ENCODE measurements at places on chromosomes 7 and 10.
A peak's percentile ranks its signal among the peaks of the same experiment; 100 is the strongest.

- DNase-seq: no peak
These were observed 61.1 kb upstream of the EZH2 start for GRCh38 chr7:148944935-148945934.

- DNase-seq: no peak
These were observed 258.1 kb downstream of the STK31 start for GRCh38 chr7:23967949-23968599.

DNA sequence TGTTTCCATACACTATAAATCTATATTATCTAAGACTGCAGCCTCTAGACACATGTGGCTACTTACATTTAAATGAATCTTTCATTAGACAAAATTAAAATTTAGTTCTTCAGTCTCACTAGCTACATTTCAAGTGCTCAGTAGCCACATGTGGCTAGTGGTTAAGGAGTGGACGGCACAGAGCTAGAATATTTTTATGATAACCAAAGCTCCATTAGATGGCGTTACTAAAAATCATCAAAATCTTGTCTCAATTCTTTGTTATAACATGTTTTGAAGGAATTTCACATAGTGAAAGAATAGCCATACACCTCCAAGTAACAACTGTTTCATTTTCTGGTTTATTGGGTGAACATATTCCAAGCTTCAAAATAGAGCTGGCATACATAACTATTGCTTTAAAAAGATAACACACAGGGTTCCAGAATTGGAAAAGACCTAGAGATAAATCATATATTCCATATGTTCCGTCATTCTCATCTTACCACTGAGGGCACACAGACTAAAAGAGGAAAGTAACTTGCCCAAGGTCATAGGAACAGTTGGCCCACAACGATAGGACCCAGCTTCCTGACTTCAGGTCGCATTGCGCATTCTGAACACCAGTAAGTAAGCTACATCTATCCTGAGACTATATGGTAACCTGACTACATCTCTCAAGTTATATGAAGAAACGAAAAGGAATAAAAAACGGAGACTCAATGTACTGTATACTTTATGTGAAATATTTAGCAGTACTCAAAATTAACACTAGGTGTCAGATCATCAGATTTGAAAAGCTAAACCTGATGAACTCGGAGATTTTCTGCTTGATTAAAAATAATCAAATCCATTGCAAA is 66.6 kb downstream of the CAV1 start:
- no peak for DNase-seq

DNA sequence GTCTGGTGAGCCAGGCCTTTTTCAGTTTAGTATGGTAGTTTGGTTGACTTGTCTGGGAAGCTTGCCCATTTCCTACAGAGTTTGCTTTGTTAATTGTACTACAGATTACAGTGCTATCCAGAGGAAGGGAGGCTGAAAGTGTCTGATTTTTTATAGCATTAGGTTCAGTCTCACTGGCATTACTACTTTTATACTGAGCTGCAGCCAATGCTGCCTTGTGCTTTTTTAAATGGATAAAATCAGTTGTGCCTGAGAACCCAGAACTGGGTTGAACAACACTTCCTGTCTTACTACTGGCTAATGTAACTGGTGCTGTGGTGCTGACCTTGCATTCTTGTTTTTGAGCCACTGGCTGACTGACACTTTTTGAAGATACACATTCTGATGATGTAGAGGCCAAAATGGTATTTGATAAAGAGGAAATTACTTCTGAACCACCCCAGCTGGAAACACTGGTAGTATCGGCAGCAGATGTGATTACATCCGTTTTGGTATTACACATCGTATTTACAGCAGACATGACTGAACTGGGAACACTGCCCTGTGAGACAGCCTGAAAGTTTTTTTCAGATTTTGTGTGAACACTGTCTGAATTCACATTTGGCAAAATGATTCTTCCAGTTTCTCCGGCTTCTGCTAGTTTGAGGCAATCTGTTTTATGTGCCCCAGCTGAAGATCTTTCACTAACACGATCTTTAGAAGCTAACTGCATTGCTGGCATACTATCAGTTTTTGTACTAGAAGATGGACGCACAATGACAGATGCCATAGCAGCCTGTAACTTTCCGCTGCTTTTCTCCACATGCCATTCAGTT is 74.1 kb downstream of the NRBF2 start:
- peak; percentile 68 for DNase-seq

DNA sequence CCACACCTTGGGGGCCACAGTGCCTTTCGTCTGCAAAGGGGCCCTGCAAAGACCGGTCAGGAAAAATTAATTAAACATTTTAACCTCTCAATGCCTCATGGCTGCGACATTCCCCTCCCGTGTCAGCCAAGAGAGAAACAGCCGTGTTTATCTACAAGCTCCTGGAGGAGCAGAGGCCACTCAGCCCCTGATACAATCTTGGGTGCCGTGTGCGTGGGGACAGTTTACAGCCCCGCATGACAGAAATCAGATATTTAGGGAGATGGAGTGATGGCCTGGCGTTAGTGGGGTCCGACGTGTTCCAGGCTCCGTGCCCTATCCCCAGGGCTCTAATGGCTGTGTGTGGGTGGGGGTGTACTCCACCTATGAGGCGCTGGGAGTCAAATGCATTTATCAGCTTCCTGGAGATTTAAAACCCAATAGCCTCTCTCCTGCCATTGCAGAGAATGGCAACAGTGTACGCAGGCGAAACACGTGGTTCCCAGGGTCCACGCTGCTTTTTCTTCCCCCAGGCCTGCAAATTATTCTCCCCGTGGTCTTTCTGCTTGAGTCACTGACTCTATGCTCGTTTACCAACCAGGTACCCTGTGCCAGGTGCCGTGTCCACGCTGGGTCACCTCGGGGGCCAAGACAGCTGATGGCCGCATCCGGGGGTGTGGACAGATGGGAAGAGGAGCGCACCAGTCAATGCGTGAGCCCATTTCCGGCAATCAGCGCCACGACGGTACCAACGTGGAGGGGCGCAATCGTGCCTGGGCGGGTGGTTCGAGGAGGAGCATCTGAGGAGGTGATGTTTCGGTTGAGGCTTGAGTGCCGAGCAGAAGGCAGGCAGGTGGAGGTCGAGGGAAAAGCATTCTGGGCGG is 26.6 kb upstream of the PSMG3 start:
- no peak for DNase-seq

GRCh38 chr7:47379629-47380324 is 202.1 kb downstream of the TNS3 start:
- DNase-seq: no peak

GRCh38 chr10:127364034-127364433 is 167.6 kb upstream of the INSYN2A start:
- DNase-seq: no peak

DNA sequence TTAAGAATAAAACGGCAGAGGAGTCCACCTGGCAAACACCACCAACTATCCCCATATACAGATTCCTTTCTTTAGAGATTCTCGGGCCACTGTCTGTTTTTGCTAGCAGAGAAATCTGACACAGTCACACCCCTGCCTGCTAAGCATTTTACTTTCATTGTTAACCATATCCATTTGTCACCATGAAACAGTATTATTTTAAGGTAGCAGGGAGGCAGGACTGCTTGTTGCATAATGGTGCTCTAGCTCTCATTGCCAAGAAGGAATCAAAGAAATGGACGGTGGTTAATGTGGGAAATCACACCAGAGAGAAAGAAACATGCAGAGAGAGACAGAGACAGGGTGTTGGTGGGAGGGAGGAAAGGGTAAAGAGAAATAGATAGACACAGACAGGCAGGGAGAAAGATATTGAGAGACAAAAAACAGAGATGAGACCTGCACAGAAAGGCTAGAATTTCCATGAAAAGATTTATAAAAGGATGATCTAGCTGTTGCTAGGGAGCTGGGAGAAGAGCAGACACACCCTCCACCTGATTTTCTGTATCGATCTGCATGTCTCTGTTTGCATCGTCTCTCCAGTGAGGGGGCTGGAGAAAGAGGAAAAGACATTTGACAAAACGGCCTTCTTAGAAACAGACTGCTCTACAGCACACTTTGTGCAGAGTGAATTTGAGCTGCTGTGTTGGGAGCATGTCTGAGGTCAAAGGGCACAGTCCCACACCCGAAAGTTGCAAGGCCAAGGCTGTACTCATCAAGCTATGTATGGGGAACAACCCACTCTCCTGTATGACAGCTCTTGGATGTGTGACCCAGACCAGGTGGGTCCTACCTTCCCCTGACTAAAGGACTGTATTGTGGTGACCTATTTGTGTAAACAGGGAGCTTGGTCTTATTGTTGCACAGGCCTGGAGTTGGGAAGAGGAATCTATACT is 303.1 kb downstream of the FZD1 start:
- no peak for DNase-seq

- DNase-seq: no peak
These were observed 87.8 kb downstream of the ADCY1 start for GRCh38 chr7:45662018-45662417.

- DNase-seq: no peak
These were observed 707.5 kb upstream of the LRRTM3 start for GRCh38 chr10:66218289-66218688.

- DNase-seq: no peak
These were observed 59.3 kb downstream of the NUDCD3 start for GRCh38 chr7:44431091-44431608.

GRCh38 chr10:32962521-32962920 is 4.5 kb upstream of the ITGB1 start:
- no peak for DNase-seq

DNA sequence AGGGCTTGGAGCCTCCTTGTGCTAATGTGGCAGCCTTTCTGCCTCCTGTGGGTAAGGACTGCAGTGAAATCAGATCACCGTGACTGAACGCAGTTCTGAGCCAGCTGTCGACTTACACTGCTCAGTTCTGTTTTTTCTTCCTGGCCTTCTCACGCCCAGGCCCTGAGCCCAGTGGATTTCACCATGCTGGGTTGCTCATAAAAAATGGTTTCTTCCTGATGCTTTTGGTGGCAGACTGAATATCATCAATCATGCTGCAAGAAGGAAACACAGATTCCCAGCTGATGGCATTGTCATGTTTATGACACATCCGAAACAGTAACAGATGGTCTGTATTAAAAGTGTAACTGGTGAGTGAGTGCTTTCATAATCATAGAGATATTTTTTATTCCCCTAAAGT is 389.6 kb downstream of the GALNT17 start:
- no peak for DNase-seq

DNA sequence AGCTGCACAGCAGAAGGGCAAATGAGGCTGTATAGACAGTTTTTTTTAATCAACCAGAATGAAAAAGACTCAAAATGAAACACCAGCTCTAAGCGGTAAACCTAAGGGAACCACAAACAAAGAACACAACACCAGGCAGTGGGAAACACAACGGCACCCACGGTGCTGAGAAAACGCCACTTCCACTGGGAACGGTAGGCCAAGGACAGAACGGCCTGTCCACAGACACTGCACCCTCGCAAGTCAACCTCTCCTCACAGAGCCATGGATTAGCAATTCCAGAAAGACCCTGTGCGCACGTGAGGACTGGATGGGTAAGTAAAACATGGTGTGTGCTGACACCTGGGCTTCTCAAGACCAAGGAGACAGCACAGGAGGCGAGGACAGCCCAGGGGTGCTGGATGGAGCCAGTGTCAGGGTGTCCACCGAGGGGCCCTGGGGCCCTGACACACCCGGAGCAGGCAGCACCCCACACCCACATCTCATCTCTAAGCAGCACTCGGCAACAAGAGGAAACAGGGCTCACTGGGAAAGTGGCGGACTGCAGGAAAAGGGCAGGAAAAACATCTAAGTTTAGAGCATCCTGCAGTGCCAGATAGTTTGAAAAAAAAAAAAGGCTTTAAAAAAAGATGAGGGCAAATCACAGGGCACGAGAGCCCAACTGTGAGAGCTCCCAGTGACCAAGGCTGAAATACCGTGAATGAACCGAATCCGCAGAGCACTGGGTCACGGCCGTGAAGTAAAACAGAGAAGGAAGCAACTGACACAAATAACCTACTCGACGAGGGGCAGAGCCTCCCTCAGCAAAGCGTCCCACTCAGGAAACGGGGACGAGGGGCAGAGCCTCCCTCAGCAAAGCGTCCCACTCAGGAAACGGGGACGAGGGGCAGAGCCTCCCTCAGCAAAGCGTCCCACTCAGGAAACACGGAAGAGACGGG is 120.2 kb downstream of the MAD1L1 start:
- DNase-seq: peak; percentile 37

DNA sequence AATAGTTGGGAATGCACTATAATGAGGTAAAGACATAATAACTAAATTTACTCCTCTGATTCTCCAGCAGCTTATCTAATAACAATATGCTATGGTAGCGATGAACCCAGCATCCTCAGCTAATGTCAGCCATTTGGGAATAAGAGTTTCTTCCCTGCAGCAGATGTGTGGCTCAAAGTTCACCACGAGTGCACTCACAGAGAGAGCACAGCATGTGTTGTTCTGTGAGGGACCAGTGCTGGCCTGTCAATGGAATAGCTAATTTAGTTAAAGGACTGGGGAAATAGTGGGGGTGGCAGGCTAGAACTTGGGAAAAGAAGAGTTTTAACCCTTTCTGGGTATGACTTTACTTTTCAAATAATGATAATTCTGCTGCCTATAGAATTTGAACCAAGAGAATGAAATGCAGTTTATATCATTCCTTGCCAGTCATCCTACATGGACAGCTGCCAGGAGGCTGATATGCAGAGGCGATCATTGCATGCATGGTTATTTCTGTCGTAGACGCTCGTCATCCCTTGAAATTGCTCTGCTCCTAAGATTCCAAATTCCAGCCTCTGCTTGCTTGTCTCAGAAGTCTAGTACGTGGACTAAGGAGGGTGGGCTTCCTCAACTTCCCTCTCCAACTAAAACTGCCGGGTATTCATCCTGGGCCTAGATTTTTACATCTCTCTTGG is 355.6 kb downstream of the RNLS start:
- no peak for DNase-seq

DNA sequence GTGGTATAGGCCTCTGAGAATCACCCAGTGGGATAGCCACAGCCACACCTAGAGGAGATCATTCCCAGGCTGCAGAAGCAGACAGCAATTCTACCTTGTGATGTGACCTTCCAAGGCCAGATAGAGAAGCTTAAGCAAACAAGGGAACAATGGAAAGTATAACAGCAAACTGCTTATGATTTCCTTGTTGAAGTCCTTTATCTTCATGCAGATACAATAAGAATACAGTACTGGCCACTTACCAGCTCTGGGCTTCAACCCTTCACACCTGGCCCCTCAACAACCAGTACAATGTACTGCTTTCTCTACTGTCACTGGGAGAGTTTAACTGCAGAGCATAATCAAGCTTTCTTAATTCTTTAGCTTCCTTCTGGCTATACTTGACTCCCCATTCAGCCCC is 22.6 kb upstream of the DDX50 start:
- no peak for DNase-seq

GRCh38 chr10:91350651-91351081 is 59.5 kb upstream of the HECTD2 start:
- no peak for DNase-seq

DNA sequence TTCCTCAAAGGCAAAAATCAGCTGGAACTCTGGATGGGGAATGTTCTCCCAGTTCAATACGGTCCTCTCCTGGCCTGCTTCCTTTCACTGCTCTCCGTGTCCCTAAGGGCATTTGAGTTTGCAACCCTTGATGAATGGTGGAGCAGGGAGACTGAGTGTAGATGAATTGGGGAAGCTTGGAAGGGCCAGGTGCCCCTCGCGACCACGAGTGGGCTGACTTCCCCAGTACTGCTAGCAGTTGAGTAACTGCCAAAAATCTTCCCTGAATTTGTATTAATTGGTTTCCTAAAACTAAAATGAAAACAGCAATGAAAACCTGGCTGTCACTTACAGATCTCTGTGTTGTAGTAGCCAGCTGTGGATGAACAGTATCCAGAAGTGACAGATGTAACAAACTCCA is 13.6 kb downstream of the IRF5 start:
- DNase-seq: no peak

All from kidney capillary endothelial cell (primary cell).